OCI-M1 (cell line): ENCODE measurements at places on chromosomes 7 and 10.

GRCh38 chr7:33853361-33854062 lies 51.8 kb upstream of the BMPER start:
- DNase-seq = no peak

GRCh38 chr10:23914641-23915040 lies 294.3 kb upstream of the KIAA1217 start:
- no peak for DNase-seq

DNA sequence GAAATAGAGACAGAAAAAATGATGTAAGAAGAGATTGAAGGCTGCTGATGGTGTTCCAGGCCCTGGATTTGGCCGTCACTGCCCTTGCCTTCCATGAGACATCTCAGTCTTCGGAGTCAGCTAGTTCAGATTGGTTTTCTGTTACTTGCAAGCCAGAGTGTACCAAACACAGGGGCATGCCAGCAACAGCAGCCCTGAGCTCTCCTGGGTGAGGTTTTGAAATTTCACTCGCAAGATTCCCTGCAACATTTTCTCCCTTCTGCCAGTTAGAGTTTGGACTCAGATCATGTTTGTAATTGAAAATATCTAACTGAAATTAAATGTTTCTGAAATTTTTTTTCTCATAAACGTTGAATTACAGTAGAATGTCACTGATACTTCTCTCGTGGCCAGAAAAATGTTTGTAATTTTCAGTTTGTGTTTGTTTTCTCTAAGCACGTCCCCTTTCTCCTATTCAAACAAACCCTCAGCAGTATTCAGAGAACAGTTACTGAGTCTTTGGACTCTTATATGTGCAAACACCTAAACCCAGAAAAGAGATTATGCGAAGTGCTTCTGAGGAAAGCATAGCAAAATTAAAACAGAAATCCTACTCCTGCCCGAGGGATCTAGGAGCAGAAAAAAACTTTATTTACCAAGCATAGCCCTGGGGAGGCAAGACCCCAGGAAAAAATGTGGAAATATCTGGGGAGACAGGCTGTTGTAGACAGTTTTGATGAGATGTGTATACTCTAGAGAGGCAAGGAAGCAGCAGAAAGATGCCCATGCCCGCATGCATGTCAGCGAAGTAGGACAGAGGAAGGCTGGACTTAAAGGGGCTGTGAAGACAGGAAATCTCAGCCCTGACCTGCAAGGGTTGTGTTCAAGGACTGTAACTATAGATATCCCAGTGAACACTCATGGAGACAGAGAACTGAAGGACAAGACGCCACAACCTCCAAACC lies 43.0 kb upstream of the NAMPT start:
- DNase-seq = no peak

- DNase-seq = no peak
These were observed 11.5 kb upstream of the NT5C2 start for GRCh38 chr10:103204353-103205255.

DNA sequence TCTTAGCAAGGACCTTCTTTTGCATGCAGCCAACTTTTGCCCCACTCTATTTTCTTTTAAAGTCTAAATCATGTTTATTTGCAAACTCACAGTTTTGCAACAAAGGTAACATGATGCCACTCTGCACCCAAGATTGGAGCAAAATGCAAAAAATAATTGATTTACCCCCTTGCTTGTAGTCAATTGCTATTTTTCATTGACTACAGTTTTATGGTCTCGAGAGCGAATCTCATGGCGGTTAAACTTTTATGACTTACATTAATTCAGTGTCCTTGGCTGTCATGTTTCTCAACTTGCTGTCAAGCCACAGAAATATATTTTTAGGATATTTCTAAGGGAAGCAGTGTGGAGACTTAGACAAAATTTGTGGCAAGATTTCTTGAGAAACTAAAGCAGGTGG lies 110.0 kb upstream of the JCAD start:
- DNase-seq = no peak
